ENCODE measurements at places on chromosomes 5 and 9. TPM values are rescaled to one million over a fixed set of nuclear protein-coding genes. Genes with fewer than 3 reads are reported as not detected.

Gene PCDHB1
- 0.13 TPM for polyA plus RNA-seq

DNA sequence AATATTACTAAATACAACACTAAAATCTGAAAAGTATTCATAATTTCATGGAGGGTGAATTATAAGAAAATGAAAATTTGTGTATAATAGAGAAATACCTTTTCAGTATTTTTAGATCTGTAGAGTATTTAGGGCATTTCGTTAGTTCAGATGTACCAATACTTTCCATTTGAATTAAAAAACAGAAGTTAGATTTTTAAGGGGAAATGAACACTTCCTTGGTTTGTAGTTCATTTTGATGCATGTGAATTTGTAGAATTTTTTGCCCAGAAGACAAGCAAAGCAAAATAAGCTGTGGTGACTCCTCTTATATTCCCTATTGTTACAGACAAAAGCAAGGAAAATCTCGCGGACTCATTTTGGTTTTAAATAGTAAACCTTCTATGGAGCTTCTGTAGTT lies 209.0 kb upstream of the RPS23 start:
- no peak for DNase-seq

GRCh38 chr5:146076455-146076854 lies 28.9 kb downstream of the PLAC8L1 start:
- DNase-seq: no peak

Gene MAP1B
- 25.0 TPM for polyA plus RNA-seq
